Activated CD4-positive, alpha-beta memory T cell treated with anti-CD3 and anti-CD28 coated beads for 36 hours (primary cell): ENCODE measurements at places on chromosomes 6 and 20.
A peak's percentile ranks its signal among the peaks of the same experiment; 100 is the strongest.

GRCh38 chr6:31897612-31898382 is at the start of gene EHMT2:
TSS of gene EHMT2 (minus strand) at chr6:31897698. CDS start at chr6:31897677, 21 bp downstream.
- peak; percentile 91 for DNase-seq

- no peak for DNase-seq
Measured at GRCh38 chr6:157468574-157468973, 87.6 kb downstream of the ZDHHC14 start.

DNA sequence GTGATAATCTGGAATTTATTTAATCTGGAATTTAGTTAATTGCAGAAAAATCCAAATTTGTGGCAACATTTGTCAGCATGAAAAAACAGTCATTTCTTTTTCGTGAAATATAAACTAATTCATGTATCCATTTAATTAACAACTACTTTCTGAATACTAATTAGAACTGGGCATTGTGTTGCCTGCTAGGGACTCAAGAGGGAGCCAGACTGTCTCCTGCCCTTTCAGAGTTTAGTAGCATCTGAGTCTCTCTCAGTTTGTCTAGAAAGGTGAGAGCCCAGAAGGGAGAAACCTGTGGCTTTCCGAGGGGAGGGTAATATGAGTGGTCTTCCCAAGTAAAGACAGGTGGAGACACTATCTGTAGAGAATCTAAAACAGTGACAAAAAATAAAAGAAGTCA is 210.9 kb upstream of the HDDC2 start:
- no peak for DNase-seq

GRCh38 chr6:137283940-137284810 is 65.0 kb upstream of the IFNGR1 start:
- DNase-seq: no peak

GRCh38 chr6:30172681-30173080 is 9.3 kb downstream of the TRIM15 start:
- DNase-seq: no peak

DNA sequence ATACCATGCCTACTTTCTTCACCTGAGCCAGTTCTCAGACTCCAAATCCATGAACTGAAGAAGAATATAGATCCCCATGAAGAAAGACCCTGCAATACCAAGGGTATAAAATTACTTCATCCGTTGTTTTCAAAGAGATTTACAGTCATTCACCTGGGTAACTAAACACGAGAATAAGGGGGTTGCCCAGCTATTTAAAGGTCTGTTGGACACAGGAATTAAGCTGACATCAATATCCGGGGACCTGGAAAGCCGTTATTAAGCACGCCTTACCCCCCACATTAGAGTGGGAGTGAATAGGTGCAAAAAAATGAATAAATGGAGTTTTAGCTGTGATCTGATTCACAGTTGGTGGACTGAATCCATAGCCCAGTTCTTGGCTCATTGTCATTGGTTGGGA is 28.9 kb downstream of the CLVS2 start:
- no peak for DNase-seq

DNA sequence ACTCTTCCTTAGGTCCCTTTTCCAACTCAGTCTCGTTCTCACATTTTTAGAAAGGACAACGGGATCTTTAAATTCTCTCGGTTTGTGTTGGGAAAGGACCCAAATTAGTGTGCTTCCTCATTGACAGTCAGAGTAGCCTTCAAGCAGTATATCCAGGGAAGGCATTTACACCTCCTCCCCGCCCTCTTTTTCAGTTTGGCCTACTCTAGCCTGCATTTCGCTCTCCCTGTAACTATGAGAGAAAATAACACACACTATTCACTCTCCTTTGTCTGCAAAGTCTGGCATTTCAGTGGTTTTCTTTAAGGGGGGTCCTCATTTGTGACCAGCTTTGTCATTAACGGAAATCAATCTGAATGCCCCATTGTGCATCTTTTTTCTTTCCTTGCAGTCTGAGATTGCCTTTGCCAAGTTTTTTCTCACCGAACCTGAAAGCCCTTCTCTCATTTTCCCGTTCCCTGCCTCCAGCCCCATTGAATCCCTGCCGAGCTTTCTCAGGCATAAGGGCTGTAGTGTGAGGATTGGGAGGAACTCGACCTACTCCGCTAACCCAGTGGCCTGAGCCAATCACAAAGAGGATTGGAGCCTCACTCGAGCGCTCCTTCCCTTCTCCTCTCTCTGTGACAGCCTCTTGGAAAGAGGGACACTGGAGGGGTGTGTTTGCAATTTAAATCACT is 393 bp upstream of the FABP7 start:
- DNase-seq: no peak

- DNase-seq: peak; percentile 66
Measured at GRCh38 chr6:2738373-2738979, 12.2 kb downstream of the MYLK4 start.

- peak; percentile 47 for DNase-seq
Measured at GRCh38 chr20:51456511-51457509, 85.7 kb downstream of the NFATC2 start.

DNA sequence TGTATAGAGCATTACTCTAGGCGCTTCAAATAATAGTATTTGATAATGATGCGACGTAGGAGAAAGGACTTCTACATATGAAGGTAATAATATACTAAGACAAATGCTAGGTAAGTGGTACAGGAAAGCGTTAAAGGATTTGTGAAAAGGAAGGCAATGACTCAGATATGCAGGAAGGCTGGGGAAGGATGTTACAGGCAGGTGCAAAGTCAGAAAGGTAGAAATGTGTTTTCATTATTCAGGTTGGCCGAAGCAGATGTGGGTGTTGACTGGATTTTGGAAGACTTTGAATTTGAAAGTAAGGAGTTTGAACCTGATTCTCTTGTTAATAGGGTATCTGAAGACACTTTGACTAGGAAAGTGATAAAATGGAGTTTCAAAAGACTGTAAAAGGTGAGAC is 51.0 kb downstream of the STK4 start:
- DNase-seq: no peak

DNA sequence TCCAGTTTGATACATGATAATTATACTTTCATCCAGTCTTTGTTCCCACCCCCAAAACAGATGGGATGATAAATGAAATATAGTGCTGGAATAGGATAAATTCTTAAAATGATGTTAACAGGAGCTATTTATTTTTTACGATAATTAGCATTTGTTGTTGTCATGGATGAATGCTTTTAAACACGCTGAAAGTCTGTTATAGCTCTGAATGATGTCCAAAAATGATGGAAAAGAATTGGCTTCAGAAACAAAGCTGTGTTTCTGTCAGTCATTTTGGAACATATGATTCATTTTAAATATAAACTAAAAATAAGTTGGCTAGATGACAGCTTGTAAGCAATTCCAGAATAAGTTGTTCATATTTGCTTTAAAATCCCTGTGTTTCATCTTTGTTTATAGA is 237.4 kb downstream of the GRIK2 start:
- DNase-seq: no peak

DNA sequence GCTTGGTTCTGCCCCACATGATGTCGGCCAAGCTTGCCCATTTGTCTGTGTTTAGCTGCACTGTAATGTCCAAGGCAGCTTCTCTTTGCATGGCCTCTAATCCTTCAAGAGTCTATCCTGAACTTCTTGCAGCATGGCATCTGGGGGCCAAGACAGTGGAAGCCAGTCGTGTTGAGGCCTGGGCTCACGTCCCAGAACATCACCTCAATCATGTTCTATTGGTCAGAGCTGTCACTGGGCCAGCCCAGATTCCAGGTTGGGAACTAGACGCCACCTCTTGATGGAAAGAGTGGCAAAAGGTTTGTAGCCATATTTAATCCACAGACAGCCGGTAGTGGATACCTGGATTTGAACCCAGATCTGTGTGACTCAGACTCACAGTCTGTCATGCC is 25.3 kb downstream of the PPARD start:
- no peak for DNase-seq

GRCh38 chr20:10720565-10720964 is 46.8 kb upstream of the JAG1 start:
- no peak for DNase-seq

DNA sequence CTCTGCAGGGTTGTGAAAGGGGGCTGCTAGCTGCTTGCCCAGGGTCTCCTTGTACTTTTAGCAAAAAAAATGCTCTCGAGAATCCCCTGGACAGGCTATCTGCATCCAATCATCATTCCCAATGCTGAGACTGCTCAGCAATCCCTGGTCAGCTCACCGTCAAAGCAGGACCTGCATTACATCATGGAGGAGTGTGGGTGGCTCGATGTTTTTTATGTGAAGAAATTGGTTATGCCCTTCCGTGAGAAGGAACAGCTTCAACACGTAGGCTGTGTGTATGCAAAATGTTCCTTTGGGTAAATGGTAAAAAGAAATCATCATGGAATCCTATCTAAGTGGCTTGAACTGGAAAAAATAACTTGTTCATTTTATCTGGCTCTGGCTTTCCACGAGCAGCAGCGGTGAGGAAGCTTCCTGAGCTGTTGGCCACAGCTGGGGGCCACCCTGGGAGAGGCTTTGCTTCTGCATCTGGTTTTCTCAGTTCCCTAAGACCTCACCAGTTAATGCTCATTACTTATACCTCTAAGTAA is 111.4 kb downstream of the FYN start:
- peak; percentile 69 for DNase-seq

- DNase-seq: no peak
Measured at GRCh38 chr6:18997375-18997826, 610.3 kb downstream of the RNF144B start.

DNA sequence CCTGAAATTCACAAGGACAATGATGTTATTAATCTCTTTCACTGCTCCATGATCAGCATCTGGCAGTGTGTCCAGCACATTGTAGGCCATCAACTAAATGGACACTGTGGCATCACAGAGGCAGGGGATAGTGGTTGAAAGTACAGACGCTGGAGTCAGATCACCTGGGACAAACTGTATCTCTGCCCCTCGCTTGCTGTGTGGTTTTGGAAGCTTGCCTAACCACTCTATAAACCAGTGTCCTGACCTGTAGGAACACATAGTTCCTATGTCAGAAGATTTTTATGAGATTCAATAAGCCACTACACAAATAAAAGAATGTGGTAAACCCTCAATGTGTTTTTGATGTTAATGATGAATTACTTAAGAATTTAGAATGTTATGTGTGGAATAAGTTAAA is 219.3 kb upstream of the RNF217 start:
- no peak for DNase-seq

DNA sequence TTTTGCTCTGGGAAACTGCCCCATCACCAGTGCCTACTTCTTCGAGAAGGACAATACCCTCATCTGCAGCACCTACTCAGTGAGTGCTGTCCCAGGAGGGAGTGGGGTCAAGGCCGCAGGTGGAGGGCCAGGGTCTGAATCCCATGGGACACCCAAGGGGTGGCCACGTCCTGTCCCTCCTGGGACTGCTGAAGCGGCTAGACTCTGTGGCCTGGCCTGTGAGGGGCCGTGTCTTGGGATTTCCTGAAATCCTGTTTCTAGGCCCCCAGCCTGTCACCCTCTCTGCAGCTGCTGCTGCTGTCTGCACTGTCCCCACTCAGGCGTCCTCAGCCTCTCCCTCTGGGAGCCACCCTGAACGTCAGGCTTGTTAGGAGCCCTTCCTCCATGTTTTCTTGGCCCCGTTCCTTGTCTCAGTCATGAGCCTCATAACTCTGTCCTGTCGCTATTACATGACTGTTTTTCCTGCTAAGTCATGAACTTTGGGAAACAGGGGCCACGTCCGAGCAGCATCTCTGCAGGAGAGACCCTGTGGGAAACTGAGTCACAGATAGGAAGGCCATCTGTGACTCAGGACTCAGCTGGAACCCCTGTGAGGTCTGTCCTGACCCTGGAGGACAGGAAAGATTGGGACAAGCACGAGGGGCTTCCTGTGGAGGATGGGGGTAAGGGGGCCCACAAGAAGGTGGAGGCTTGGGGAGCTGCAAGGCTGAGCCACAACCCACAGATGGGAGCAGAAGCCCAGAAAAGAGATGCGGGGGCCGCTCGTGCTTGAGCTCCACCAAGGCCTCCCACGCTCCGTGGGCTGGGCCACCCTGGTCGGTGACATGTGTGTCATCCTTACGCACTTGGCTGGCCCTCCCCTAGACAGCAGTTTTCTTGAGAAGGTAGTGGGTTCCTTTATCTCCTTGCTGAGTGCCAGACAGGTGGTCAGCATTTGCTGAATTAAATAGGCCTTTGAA is 49.9 kb downstream of the EFCAB8 start:
- DNase-seq: no peak

- no peak for DNase-seq
Measured at GRCh38 chr6:24836109-24836508, 37.4 kb upstream of the ARMH2 start.

DNA sequence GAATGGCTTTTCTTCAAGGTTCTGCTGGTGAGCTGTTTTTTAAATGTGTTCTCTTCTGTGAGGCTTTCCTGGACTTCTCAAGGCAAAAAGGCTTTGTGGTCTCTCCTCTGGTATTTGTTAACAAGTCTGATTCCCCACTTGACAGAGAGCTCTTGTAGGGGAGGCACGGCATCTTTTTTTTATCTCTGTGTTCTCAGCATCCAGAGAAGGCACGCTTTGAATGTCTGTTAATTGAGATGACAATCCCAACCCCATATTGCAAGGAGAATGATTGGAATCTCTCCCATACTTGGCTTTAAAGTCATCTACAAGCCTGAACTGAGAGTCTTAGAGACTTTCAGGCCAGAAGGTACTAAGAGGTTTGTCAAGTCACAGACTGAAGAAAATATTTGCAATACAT is 22.6 kb downstream of the EDN1 start:
- DNase-seq: no peak

DNA sequence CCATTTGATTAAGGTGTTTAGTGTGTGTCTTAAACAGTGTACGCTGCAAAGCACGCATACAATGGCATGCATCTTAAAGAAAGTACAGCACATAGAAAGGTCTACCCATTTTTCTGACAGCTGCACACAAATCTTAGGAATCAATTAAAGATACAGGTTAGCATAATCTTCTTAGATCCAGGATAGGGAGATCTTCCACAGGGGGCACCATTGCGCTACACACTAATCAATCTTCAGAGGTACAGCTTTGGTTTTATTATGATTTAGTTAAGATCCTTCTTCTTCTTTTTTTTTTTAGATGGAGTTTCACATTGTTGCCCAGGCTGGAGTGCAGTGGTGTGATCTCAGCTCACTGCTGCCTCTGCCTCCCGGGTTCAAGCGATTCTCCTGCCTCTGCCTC is 63.7 kb upstream of the BEND3 start:
- DNase-seq: peak; percentile 19

DNA sequence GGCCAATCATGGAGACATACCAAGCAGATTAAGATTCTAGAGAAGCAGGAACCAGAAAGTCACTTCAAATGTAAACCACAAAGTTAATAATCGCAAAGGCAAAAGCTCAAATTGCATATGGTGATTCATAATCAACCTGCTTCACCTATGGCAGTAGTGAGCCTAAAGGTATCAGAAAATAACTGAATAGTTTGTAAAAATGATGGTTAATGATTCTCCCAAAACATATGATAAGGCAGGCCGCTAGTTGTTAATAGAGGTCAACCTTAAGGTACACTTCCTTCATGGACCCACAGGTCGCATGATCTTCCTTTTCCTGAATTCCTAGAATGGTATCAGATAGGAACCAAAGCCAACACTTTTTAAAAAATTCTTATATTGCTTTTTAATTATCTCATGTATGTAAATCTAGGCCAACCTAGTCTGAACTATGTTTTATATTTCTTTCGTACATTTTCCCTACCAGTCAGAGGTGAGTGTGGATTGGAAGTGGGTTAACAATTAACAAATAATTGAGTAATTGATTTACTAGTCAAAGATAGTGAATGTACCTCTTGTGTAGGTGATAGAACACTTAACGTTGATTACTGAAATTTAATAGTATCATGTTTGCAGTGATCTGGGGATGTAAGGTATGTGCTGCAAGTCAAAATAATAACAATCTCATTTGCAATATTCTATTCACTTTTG is 16.4 kb downstream of the TAAR2 start:
- no peak for DNase-seq
